ENCODE measurements at places on chromosomes 12 and 14. TPM values are rescaled to one million over a fixed set of nuclear protein-coding genes. Genes with fewer than 3 reads are reported as not detected.

DNA sequence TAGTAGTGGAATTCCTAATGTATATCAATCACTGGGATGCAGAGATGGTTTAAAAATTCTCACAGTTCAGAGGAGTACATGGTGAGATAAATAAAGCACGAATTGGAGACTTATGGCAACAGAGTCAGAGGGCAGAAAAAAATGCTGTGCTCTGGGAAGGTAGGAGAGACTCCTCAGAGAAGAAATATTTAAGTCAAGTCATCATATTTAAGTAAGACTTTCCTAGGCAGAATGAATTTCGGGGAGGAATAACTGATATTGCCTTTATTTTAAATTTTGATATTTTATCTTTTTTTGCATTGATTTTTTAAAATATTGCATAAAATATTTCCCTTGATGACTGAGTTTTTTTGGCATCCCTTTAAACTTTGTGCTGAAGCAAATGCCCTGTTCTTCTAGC lies 67.4 kb downstream of the OTOGL start:
- H3K4me1 ChIP-seq = no peaks in the 10 kb centered on the region
- H3K27me3 ChIP-seq = no peaks in the 10 kb centered on the region
- no peak overlapping the region for H3K27ac ChIP-seq
- DNase-seq = no peak

GRCh38 chr12:68483592-68484383 lies 126.9 kb upstream of the RAP1B start:
- no peaks in the 10 kb centered on the region for H3K36me3 ChIP-seq
- H3K4me1 ChIP-seq = no peaks in the 10 kb centered on the region
- no peak for DNase-seq

DNA sequence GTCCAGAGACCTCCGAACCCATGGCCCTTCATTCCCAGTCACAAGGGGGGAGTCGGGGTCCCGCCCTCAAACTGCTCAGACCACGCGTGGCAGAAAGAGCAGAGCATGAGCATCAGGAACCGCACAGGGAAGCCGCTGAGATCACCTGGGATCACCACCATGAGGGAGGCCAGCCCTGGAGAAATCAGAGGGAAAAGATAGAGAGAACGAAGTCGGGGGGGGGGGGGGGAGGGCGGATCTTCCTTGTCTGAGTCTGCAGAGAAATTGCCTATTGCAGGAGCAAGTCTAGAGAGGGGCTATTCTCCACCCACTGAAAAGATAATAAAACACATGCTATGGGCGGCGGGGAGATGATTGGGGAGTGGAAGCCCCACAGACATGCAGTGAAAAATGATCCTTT lies 884 bp upstream of the TMEM132C start:
- no peak overlapping the region for H3K27ac ChIP-seq
- peaks cover 6% of the 10 kb centered on the region for H3K27me3 ChIP-seq
- peaks cover 20% of the 10 kb centered on the region for H3K4me1 ChIP-seq

DNA sequence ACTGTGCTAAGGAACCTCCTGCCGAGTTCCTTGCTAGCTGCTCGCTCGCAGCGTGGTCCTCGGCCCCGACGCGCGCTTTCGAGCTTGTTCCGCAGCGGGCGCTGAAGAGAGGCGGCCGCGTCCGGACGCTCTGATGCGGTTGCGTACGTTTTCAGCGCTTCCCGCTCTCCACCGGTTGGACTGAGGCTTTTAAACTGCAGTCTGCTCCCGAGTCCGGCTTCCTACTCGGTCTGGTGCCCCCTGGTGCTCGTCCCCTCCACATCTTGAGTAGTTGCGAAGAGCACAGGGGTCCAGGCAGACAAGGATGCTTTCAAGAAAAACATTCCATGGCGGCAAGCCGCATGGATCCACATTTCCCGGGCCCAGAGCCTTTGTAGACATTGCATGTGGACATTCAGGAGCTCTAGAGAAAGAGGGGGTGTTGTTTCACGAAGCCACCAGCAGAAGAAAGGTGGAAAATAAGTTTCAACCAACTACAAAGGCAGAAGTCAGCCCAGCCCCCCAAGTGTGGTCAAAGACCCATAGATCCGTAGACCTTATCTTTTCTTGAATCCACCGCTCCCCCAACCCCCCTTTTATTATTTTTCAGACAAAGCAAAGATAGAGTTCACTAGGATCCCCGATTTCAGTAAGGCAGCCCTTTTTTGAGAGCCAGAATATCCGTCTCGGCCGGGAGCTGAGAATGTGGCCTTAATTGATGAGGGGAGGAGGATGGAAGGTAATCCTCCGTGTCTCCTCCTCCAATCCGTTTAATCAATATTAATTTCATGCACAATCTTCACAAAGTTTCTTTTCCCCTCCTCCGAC lies 984 bp upstream of the WNK1 start:
- H3K27ac ChIP-seq = peak overlapping the region; percentile 99
- H3K4me3 ChIP-seq = peak overlapping the region; percentile 87
- peaks cover 18% of the 10 kb centered on the region for H3K4me1 ChIP-seq
- peak; percentile 96 for DNase-seq
- H3K36me3 ChIP-seq = no peaks in the 10 kb centered on the region
- H3K27me3 ChIP-seq = no peaks in the 10 kb centered on the region

DNA sequence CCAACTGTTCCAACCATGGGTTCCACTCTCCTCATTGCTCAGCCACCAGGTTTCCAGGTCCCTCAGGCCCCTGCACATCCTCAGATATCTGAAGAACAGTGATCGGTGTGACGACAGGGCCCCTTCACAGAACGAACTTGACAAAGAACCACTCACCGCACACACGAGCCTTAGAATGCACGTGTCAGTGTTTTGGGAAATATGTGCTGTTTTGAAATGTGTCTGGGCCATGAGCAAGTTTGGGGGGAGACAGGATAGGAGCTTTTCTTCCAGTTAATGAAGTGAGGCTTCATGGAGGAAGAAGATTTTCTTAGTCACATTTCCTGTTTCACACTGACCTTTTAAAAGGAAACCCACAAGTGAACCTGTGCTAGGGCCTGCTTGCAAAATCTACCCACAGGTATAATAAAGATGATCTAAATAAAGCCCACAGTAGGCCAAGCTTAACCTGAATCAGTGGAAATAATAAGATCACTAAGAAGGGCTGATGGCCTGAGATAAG lies 58.6 kb downstream of the ZFP36L1 start:
- H3K36me3 ChIP-seq = no peaks in the 10 kb centered on the region
- H3K4me3 ChIP-seq = no peak overlapping the region
- no peaks in the 10 kb centered on the region for H3K27me3 ChIP-seq
- DNase-seq = no peak

GRCh38 chr14:65137648-65138307 lies 35.5 kb upstream of the MAX start:
- no peaks in the 10 kb centered on the region for H3K27me3 ChIP-seq
- DNase-seq = no peak
- no peaks in the 10 kb centered on the region for H3K36me3 ChIP-seq

DNA sequence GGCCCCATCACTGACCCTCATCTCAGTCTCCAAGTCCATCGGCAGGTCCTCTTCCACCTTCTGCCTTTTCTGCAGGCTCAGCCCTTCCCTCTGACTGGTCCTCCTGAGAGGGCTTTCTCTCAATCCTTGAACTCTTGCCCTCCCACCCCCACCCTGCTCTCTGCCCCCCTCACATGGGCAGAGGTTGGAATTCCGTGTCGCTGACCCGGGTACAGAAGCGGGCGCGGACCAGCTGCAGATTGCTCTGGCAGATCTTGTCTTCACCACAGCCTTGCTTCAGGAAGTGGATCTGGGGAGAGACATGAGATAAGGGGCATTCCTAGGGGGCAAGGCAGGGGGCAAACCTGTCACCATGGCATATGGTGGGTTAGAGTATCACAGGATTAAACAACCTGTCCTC lies 12.4 kb downstream of the ITGA7 start:
- H3K4me1 ChIP-seq = peaks cover 3% of the 10 kb centered on the region
- DNase-seq = no peak
- H3K4me3 ChIP-seq = no peak overlapping the region
- no peak overlapping the region for H3K27ac ChIP-seq
- H3K36me3 ChIP-seq = peaks cover 89% of the 10 kb centered on the region
- no peaks in the 10 kb centered on the region for H3K27me3 ChIP-seq

DNA sequence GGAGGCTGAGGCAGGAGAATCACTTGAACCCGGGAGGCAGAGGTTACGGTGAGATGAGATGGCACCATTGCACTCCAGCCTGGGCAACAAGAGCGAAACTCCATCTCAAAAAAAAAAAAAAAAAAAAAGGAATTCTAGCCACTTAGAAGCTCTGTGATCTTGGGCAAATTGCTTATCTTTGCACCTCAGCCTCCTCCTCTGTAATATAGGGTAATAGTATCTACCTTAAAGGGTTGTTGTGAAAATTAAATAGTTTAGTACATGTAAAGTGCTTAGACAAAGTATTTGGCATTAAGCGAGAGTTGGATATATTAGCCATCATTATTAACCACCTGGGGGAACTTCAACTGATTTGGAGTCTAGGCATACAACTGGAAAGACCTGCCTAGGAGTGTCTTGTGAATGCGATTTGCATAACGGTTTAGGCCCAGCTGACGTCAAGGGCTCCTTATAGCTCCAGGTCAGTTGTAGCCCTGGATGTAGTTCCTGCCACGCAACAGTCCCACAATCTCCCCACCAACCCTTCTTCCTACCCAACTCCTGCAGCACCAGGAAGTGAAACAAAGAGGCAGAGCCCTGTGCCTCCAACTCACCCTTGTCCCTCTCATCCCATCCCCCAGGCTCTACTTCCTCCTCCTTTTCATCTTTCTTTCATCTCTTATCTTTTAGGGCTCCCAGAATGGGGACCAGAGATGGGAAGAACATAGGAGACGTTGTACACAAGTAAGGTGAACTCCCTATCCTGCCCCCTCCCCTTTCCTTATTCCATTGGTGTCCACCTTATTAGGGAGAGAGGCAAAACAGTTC lies 2.1 kb upstream of the IL23A start:
- no peaks in the 10 kb centered on the region for H3K4me1 ChIP-seq
- H3K36me3 ChIP-seq = no peaks in the 10 kb centered on the region
- no peak overlapping the region for H3K4me3 ChIP-seq
- H3K27me3 ChIP-seq = no peaks in the 10 kb centered on the region

DNA sequence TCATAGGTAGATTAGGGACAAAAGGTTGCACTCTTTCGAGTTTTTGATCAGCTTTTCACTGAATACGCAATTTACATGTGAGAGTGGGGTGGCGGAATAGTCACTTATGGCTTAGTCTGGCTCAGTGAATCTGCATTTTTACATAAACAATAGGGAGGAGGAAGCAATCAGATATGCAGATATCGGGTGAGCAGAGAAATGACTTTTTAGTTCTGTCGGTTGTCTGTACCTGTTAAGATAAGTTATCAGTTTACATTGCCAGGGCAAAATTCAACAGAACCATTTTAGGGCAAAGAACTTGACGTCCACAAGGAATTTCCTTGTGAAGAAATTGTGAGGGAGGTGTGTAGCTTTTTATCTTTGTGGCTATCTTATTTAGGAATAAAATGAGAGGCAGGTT lies 15.4 kb upstream of the EGLN3 start:
- H3K27me3 ChIP-seq = no peaks in the 10 kb centered on the region
- H3K27ac ChIP-seq = no peak overlapping the region
- H3K36me3 ChIP-seq = no peaks in the 10 kb centered on the region
- no peaks in the 10 kb centered on the region for H3K4me1 ChIP-seq
- H3K4me3 ChIP-seq = no peak overlapping the region
- no peak for DNase-seq

GRCh38 chr12:31773867-31774266 lies 45.0 kb upstream of the AMN1 start:
- H3K27ac ChIP-seq = no peak overlapping the region
- no peaks in the 10 kb centered on the region for H3K36me3 ChIP-seq
- H3K4me1 ChIP-seq = no peaks in the 10 kb centered on the region
- no peak for DNase-seq
- H3K27me3 ChIP-seq = no peaks in the 10 kb centered on the region

- H3K27me3 ChIP-seq = no peaks in the 10 kb centered on the region
- peaks cover 50% of the 10 kb centered on the region for H3K36me3 ChIP-seq
- H3K4me3 ChIP-seq = no peak overlapping the region
Observed at GRCh38 chr14:91996948-91997371, 42.9 kb downstream of the TRIP11 start.

DNA sequence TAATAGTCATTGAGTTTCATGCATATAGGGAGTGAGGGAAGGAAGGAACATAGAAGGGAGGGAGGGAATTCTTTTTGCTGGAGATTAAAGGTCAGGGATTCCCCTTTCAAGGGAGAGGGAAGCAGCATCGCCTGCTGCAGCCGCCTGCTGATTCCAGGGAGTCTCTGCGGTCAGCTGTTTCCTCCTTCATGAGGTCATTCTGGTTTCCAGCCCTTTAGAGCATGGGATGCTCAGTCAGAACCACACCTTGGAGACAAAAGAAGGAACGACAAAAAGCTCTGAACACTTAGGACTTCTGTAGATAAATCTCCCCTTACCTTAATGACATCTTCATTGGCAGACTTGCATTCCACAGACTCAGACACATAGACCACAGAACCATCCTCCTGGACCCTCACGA lies 923.0 kb upstream of the TMEM132C start:
- no peak overlapping the region for H3K27ac ChIP-seq
- H3K36me3 ChIP-seq = no peaks in the 10 kb centered on the region
- no peaks in the 10 kb centered on the region for H3K27me3 ChIP-seq
- H3K4me1 ChIP-seq = no peaks in the 10 kb centered on the region
- H3K4me3 ChIP-seq = no peak overlapping the region
- no peak for DNase-seq

DNA sequence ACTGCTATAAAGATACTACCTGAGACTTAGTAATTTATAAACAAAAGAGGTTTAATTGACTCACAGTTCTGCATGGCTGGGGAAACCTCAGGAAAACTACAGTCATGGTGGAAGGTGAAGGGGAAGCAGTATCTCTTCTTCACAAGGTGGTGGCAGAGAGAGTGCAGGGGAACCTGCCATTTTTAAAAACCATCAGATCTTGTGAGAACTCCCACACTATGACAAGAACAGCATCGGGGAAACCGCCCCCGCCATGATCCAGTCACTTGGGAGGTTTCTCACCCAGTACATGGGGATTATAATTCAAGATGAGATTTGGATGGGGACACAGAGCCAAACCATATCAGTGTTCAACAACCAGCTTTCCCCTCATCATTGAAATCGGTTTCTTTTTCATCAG lies 49.9 kb downstream of the AEBP2 start:
- H3K36me3 ChIP-seq = no peaks in the 10 kb centered on the region
- H3K27me3 ChIP-seq = no peaks in the 10 kb centered on the region
- no peak overlapping the region for H3K27ac ChIP-seq
- DNase-seq = no peak
- H3K4me1 ChIP-seq = peaks cover 20% of the 10 kb centered on the region

- H3K4me1 ChIP-seq = no peaks in the 10 kb centered on the region
- no peak overlapping the region for H3K4me3 ChIP-seq
- no peak for DNase-seq
- no peaks in the 10 kb centered on the region for H3K27me3 ChIP-seq
- H3K36me3 ChIP-seq = no peaks in the 10 kb centered on the region
Observed at GRCh38 chr14:106010783-106011182, 484.4 kb downstream of the TMEM121 start.

DNA sequence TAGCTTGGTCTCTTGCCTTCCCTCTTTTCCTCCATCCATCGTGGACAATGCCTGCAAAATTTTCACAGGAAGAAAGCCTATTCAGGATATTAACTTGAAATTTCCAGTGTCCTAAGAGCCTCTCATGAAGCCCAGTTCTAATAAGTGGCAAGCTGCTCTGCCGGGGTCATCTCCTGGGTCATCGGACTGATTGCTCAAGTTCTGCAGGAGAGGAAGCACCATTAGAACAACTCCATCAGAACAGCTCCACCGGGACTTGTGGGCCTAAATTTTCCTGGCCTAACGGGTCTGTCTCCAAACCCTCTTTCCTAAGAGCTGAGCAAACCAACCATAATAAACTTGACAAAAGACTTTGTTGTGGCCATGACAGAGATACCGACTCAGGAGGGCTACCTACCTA lies 13.9 kb downstream of the ERG28 start:
- H3K36me3 ChIP-seq = peaks cover 20% of the 10 kb centered on the region
- H3K4me1 ChIP-seq = no peaks in the 10 kb centered on the region
- no peak overlapping the region for H3K4me3 ChIP-seq
- no peak overlapping the region for H3K27ac ChIP-seq
- H3K27me3 ChIP-seq = no peaks in the 10 kb centered on the region
- DNase-seq = no peak

MIP gene
- not detected for total RNA-seq

PTPRO gene
- total RNA-seq = 2.9 TPM
